ENCODE measurements at places on chromosomes 3 and 15.

DNA sequence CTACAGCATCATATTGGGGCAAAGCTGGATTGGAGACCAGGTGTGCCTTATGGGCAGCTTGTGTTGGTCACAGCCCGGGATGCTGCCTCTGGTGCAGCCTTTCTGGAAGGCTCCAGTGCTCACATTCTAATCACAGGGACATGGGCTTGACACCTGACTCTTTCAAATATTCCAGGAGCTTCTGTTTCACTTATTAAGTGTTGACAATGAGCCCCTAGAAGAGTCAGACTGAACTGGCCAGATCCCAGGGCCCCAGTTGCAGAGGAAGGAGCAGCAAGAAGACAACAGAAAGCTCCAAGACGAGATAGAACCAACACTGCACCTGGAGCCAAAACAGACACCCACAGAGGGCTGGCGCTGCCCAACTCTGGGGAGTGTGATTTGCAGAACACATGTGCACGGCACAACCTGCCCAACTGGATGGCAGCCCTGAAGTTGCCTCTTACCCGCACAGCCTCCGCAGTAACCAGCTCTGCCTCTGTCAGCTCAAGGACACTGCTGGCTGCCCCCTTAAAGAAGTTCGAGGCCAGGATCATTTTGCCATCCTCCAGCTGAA, 30.3 kb downstream of the ALDH1L1 start:
- DNase-seq = no peak

DNA sequence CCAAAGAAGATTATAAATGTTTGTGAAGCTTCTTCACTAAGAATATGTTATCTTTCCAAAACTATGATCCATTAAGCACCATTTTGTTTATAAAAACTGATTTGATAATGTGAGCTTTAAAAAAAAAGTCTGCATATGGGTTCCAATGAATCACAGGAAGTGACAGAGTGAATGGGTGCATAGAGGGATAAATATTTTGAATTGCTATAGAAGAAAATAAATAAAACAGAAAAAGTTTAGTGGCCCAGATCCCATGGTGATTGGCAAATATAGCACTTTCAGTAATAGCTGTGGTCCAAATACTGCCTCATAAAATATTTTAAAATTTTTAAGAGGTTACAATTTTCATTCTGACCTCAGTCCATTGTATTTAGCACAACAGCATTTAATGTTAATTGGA, 19.2 kb downstream of the CPA3 start:
- no peak for DNase-seq

- DNase-seq = no peak
Measured at GRCh38 chr3:178875836-178876235, 195.8 kb downstream of the ZMAT3 start.

- DNase-seq = no peak
Measured at GRCh38 chr3:13637311-13637891, 88.5 kb downstream of the FBLN2 start.

DNA sequence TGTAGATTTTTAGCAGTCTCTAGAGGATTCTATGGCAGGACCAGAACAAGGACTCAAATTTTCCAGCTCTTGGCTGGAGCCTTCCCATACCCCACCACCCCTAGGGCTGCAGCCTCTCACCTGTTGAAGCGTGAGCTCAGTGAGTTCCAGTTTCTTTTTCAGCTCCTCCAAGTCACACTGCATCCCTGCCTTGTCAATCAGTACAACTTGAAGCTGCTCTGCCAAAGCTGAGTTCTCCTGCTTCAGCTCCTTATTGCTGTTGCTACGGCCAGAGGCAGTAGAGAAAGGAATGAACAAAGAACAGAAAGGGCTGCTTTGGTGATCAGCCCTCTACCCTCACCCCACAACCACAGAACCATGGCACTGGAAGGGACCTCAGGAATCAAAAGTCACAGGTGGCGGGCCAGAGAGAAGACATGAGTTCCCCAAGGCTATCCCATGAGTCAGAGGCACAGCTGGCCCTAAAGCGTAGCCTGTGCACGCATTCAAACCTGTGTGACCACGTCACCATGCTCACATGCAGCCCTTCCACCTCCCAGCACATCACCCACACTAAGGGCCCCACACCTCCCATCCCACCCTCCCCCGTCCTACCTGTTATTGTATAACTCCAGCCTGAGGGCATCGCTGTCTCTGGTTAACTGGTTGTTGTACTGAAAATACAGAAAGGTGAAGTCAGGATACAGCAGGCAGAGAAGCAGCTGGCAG, 83.3 kb upstream of the C2CD4B start:
- no peak for DNase-seq

- no peak for DNase-seq
Measured at GRCh38 chr3:131082871-131083863, 56.5 kb downstream of the NEK11 start.

DNA sequence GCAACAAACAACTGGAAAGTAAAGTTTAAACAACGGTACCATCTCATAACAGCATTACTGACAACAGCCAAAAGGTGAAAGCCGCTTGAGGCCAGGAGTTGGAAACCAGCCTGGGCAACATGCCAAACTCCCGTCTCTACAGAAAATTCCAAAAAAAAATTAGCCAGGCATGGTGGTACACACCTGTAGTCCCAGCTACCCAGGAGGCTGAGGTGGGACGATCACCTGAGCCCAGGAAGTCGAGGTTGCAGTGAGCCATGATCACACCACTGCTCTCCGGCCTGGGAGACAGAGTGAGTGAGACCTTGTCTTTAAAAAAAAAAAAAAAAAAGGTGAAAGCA, 4.4 kb downstream of the TNK2 start:
- DNase-seq = no peak

GRCh38 chr3:88032245-88032644, 26.6 kb downstream of the CGGBP1 start:
- DNase-seq = no peak

- no peak for DNase-seq
Measured at GRCh38 chr15:64975390-64975789, 14.3 kb downstream of the SPG21 start.

DNA sequence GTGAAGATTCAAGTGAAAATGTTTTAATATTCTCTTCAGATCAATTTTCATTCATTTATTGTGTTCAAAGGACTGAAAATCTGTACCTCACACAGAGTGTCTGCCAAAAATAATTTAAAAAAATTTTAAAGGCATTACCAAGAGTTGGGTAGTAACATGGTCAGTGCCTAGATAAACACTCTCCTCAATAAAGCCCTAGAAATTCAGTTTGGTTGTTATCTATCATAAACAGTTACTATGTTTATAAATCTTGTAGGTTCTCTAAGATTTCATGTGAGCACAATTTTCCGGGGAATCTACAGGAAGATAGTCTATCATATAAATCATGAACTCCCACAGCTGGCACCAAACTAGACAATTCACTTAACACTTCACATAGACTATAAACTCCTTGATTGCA, 128.6 kb downstream of the GSK3B start:
- no peak for DNase-seq

DNA sequence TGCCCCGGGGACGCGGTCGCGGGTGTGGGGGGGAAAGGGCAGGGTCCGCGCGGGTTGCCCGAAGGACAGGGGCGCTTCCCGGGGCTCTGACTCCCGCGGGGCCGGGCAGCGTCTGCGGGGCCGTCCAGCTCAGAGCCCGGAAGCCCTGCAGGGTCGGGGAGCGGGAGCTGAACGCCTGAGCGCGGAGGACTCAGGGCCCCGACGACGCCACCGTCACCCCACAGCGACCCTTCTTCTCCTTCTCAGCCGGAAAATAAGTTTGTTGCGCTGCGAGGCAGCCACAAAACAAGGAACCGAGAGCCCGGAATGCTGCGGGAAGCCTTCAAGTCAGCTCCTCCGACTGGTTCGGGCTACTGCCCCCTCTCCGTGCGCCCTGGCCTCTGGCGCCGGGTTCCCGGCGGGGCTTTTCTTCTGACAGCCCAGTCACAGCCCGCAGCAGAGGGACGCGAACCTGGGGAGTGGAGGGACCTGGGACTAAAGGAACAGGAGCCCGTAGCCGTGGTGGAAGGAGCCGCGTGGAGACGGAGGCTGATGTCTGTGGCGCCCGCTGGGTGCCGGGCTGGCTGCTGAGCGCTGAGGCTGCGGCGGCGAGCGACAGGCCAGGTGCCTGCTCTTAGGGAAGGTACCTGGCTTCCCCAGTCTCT, 484 bp downstream of the CNTN4 start:
- no peak for DNase-seq

DNA sequence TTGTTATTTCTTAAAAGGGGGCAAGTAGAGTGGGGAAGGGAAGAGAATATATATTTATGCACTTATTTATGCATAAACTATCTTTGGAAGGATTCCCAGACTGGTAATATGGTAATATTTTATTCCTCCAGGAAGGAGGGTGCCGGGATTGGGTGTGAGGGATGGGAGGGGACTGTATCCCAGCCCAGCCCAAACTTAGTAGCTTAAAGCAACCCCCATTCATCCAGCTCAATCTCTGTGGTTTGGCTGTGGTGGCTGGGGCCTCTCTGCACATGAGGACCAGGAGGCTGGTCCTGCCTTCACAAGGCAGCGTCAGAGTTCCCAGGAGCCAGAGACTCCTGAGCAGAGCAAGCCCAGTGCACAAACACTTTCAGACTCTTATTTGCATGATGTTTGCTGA, 48.4 kb downstream of the CCNL1 start:
- no peak for DNase-seq

GRCh38 chr3:110419096-110419495, 652.5 kb upstream of the NECTIN3 start:
- DNase-seq = no peak

- no peak for DNase-seq
Measured at GRCh38 chr3:141000686-141001085, 50.5 kb upstream of the SPSB4 start.

GRCh38 chr3:167491621-167492020, 17.8 kb upstream of the SERPINI2 start:
- DNase-seq = no peak

- DNase-seq = no peak
Measured at GRCh38 chr15:69615736-69616135, 163.1 kb downstream of the RPLP1 start.

DNA sequence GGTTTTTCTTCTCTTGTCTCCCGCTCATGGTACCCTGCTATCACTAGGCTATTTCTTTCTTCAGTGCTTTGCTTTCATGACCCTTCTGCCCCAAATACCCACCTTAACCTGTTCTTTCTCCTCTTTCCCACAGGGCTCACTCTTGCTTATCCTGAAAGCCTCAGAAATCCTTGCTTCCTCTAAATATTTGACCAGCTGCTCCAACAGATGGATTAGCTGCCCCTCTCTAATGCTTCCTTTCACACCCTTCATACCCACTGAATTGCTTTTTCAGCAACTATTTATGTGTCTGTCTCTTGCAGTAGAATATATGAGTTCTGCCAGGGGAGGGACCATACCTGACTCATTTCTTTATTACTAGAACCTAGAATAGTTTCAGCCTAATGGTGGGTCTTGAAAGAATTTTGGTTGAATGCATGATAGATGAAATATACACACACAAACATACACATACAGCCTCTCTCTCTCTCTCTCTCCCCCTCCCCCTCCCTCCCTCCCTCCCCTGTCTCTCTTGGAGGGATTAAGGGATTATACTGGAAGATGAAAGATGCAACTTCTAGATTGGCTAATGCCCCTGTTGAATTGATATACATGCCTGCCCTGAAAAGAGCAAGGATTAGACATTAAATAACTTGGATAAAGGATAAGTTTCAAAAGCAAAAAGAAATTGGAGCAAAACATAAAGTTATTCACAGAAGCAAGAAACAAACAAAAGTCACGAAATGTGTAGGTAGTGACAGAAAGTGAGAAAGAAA, 95.0 kb upstream of the GADL1 start:
- DNase-seq = no peak

- DNase-seq = no peak
Measured at GRCh38 chr3:6532101-6532500, 328.8 kb upstream of the GRM7 start.

- no peak for DNase-seq
Measured at GRCh38 chr3:99967796-99968195, 146.5 kb downstream of the FILIP1L start.

DNA sequence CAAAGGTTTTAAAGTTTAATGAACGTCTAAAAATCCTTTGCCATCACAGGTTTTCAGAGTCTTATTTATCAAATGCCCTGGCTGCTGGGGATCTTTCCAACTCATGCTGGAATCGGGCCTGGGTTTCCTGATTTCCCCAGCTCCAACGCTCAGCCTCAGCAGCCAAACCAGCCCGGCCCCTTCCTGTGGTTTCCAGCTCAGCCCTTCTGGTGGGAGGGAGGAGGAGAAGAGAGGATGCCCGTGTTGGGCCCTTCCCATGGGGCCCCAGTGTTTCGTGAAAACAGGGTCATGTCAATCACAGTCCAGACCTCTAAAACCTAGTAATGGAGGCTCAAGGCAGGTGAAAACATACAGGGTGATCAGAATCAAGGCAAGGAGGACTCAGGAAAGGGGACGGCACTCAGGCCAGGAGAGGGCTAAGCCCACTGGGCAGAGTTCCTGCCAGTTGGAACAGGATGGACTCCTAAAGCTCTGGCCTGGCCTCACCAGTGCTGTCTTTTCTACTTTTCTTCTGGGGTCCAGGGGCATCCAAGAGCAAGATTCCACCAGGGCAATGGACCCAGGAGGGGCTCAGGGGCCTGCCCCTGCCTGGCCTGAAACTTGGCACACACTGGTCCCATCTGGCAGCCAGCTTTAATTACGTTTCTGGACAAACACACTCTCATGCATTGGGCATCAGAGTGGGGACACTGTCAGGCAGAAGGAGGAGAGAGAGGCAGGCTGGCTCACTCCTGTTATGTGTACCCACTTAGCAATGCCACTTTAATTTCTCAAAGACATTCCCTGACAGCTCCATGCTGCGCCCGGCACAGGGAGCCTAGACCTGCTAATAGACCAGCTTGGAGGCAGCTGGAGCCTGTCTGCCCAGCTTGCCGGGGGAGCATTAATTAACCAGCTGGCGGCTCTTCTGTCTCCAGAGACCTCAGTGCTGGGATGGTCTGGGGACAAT, 194.6 kb downstream of the FAM43A start:
- DNase-seq = no peak

DNA sequence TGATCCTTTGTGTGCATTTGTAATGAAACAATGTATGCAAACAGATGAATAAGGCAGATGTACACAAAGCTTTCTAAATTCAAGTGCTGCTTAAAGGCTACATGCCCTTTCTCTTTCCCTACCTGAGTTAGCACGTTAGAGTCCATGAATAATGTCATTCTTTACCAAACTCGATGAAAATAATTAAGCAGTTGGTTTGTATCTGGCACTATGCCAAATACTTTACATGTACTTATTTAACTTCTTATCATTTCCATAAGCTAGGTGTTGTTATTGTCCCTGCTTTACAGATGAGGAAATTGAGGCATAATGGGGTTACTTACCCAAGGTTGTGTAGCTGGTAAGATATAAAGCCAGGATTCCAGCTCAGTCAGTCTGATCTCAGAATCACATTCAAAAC, 2.4 kb downstream of the GPR171 start:
- no peak for DNase-seq

GRCh38 chr3:36817806-36818533, 53.6 kb upstream of the DCLK3 start:
- DNase-seq = no peak

GRCh38 chr15:31031471-31032067, 40.1 kb upstream of the MTMR10 start:
- DNase-seq = no peak

GRCh38 chr3:130383424-130383823, 38.0 kb downstream of the COL6A5 start:
- no peak for DNase-seq

Data from stimulated activated CD4-positive, alpha-beta T cell treated with anti-CD3 and anti-CD28 coated beads, TNF-alpha, amount 100 ng/mL, for 24 hours (primary cell).